ENCODE measurements at places on chromosomes 1 and 21.
A peak's percentile ranks its signal among the peaks of the same experiment; 100 is the strongest.

DNA sequence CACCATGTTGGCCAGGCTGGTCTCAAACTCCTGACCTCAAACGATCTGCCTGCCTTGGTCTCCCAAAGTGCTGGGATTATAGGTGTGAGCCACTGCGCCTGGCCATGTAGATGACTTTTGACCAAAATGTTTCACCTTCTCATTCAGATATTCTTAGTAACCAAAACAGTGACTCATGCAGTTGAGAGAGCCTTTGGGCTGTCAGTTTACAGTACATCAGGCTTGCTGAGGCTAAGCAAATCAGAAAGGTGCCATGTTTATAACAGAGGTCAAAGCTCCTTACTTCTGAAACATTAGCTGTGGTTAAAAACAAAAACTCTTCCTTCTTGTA, 21.0 kb downstream of the CNIH4 start:
- no peak for DNase-seq

GRCh38 chr1:26626994-26627393, 68.8 kb upstream of the ARID1A start:
- peak; percentile 28 for DNase-seq

GRCh38 chr1:187509091-187509490, 680.3 kb downstream of the PLA2G4A start:
- DNase-seq = no peak

- no peak for DNase-seq
Measured at GRCh38 chr1:61004262-61005003, 77.9 kb upstream of the NFIA start.

DNA sequence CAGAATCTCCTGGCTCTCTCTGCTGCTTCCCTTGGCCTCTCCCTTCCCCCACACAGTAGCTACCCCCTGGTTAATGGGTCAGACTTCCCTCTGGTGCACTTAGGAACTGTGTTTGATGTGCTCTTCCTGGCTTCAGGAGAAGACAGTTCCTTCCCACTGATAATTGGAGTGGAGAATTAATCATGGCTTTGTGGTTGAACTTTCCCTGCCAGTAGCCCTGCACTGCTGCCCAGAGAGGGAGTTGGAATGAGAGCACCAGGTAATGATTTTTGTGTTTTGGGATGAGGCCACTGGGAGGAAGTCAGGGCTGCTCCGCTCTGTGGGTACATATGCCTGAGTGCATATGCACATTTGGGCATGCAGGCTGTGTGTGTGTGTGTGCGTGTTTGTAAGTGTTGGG, 39.7 kb upstream of the PADI2 start:
- DNase-seq = no peak

GRCh38 chr1:198042168-198042567, 114.6 kb upstream of the NEK7 start:
- no peak for DNase-seq

DNA sequence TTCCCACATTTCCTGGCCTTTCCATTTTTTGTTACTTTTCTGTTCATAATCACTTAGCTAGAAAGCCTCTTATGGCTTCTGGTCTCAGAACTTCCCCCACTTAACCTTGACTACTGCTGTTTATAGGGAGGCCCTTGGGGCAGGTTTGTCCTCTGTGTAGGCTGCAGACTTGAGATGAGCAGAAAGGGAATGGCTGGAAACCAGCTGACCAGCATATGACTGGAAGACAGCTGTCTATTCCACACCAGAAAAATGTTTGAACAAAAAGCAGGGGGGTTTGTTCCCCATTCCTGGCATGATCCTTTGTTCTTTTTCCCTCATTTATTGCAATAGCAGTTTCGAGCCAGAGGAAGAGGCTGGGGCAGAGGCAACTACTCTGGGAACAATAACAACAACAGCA, 4.9 kb upstream of the SH3D21 start:
- DNase-seq = no peak

DNA sequence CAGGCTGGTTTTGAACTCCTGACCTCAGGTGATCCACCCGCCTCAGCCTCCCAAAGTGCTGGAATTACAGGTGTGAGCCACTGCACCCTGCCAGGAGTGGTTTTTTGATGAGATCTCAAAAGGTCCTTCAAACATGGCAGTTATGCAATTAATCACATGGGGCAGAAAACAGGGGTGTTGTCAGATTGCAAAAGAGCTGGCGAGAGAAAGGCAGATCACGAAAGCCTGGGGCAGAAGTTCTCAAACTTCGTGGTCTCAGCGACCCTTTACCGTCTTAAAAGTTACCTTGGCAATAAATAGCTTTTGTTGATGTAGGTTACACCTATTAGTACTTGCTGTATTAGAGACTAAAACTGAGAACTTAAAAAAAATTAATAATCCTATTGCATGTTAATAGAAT, 16.1 kb downstream of the CNR2 start:
- no peak for DNase-seq

All from AG04449 (cell line).